ENCODE measurements at places on chromosomes 16 and 17. TPM values are rescaled to one million over a fixed set of nuclear protein-coding genes. Genes with fewer than 3 reads are reported as not detected.

The MIS12 gene
- 11.0 TPM for total RNA-seq

The RAC3 gene
- total RNA-seq, result 4.4 TPM

The CSF3 gene
- total RNA-seq, result 1.3 TPM

The PPP1R1B gene
- total RNA-seq, result not detected

The PRSS8 gene
- total RNA-seq, result not detected
